Activated naive CD8-positive, alpha-beta T cell treated with anti-CD3 and anti-CD28 coated beads, Interleukin-2, amount 10 ng/mL, durations not matched to agents 7 days and 5 days (primary cell): ENCODE measurements at places on chromosomes 12 and 14.

DNA sequence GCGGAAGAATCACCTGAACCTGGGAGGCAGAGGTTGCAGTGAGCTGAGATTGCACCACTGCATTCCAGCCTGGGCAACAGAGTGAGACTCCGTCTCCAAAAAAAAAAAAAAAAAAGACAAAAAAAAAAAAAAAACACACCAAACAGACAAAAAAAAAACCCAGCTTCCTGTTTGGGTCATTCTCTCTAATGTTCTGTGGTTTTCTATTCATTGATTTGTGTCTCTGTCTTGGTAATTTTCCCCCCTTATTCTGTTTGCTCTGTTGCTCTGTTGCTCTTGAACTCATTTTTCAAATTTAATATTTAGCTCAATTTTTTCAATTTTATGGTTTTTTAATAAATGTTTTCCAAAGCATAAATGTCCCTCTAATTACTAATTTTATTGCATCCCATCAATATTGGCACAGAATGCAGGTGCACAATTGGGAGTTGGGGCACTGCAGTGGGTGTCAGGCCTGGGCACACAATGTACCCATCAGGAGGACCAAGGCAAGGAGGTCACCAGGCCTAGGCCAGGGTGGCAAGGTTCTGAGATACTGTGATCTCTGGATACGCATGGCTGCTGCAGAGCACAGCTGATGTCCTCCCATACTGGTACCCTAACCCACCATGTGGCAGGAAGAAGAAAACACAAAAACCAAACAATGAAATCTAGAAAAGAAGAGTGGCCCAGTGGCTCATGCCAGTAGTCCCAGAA is 8.0 kb upstream of the GNPTAB start:
- no peak for DNase-seq

GRCh38 chr12:96409731-96410130 is 9.5 kb upstream of the CDK17 start:
- DNase-seq: no peak

DNA sequence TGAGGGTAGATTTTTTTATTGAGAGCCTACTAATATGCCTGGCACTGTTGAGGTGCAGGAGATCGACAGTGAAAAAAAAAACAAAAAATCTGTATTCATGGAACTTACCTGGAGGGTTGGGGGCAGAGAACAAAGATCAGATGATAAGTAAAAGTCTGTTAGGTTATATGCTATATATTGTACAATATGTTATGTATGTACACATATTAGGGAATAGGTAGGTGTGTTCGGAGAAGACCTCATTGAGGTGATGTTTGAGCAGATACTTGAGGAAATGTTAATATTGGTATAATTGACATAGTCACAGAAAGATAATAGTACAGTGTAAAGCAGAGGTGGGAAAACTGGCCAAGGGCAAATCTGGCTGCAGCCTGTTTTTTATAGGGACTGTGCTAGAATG is 5.6 kb downstream of the ARF6 start:
- no peak for DNase-seq

DNA sequence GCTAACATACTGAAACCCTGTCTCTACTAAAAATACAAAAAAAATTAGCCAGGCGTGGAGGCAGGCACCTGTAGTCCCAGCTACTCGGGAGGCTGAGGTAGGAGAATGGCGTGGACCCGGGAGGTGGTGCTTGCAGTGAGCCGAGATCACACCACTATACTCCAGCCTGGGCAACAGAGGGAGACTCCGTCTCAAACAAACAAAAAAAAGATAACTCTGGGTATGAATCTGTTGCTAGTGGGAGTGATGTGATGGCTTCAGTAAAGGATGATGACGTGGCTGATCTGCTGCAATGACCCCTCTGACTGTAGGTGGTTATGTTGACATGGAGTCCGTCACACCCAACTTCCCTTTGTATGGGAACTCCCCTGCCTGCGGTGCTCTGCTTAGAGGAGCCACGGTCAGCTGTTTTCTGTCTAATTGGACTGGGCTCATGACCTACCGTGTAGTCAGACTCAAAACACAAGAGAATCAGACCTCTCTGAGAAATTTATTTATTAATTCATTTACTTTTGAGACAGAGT is 59.1 kb upstream of the MED13L start:
- no peak for DNase-seq

GRCh38 chr12:119840582-119840981 is 36.5 kb downstream of the CIT start:
- DNase-seq: no peak

GRCh38 chr12:103387385-103387784 is 108.4 kb downstream of the C12orf42 start:
- no peak for DNase-seq

GRCh38 chr12:56300644-56301464 is 724 bp upstream of the CS start:
- no peak for DNase-seq

DNA sequence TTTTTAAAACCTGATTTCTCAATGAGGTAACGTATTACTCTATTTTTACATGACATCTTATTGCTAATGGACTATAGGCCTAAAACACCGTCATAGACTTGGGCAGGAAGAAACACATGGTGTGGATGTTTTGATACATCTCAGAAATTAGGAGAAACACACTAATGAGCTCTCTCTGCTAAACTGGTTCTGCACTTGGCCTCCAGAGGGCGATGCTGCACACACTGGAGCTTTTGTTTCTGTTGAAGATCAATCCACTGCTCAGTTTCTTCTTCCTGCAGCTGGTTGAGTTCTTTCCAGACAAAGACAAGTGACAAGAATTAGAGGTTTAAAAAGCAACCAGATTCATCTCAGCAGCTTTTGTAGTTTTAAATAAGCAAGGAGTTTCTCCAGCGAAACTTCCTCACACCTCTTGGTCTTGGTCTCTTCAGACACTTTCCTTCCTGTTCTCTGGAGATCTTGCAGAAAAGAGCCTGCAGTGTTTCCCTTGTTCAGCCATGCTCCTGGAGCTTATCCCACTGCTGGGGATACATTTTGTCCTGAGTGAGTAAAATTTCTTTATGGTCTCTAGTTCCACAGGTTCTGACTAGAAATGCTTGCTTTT is 178.5 kb upstream of the OR4E1 start:
- DNase-seq: peak; percentile 73

DNA sequence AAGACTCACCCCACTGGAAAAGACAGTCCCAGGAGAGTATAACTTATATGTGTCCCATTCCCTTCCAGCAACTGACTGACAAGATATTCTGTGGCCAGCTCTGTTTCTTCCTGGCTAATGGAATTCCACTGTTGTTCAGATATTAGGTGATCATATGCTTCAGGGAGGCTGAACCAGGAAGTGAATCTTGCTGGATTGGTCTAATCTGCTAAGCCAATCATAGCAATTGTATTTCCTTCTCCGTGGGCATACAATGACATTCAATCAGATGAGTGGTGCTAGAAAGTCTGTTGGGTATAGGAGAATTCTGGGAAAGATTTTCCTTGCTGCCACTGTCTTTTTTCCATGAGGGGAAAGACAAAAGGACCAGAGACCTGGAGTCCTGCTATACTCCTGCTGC is 12.1 kb downstream of the PYGL start:
- no peak for DNase-seq

- no peak for DNase-seq
Observed at GRCh38 chr14:105858676-105859025, 332.3 kb downstream of the TMEM121 start.

DNA sequence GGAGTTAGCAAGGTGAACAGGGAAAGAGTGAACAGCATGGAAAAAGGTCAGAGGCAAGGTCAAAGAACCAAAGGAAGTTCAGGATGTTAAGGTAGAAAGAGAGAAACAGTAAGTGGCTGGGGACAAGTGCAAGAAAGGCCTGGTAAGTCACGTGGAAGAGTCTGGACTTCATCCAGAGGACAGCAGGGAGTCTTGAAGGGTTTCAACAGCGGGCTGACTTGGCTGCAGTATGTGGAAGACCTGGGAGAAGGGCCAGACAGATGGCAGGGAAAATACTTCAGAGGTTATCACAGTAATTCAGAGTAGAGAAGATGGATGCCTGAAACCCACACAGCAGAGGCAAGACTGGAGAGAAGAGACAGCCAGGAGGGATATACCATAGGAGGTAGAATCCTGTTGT is 34.0 kb downstream of the CIT start:
- DNase-seq: no peak

DNA sequence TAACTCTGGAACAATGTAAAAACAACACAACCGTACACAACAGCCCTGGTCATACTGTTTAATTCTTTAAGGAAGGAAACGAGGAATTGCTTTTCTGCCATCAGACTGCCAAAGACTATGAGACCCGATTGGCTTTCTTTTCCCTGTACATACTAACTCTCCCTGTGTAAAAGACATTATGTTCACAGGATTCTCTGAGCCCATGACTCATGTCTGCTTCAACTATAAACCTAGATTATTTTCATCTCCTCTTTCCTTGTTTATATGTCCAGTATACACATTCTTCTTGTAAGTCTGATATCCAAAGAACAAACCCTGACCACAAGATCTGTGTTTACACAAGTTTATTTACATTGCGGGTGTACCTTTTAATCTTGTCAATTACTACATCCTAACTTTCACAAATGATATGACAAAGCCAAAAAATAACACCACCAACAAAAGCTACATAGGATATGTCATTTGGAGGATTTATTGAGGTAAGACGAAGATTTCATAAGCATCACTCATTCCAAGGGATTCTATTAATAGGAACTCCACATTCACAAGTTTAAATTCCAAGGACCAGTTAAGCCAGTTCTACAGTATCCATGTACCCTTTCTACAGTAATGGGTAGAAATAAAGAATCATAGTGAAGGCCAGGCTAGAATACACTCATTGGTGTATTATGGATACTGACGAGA is 67.3 kb downstream of the STXBP6 start:
- no peak for DNase-seq

DNA sequence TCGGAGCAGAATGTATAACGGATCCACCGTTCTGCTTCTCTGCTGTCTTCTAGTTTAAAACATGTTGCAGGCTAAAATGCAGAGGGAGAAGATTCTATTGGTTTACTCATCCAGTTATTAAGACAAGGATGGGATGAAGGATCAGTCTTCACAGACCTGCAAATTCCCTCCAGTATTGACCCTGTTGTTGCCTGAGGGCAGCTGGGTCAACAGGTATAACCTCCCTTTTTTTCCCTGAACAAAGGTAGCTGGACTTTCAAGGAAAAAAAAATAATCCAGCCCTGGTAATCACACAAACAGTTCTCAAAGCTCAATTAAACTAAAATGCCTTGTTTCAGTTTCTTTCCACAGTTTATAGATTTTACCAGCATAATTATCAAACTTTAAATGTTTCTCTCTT is 480.6 kb downstream of the ZFP36L1 start:
- no peak for DNase-seq

GRCh38 chr12:65943388-65944137 is 119.3 kb downstream of the HMGA2 start:
- DNase-seq: no peak

DNA sequence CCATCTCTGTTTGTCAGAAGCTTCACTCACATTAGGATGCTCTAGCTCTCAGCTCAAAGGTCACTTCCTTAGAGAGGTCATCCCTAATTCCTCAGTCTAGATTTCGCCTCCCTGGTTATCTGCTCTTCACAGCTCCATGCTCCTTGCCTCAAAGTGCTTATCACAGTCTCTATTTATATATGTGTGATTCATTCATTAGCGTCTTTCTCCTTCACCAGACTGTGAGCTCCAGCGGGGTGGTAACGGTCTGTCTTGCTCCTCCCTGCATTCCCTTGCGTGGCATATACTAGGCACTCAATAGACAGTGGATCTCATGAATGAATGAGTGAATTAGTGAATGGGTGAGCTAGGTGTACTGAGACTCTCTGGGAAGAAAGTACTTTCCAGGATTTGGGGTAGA is 6.9 kb downstream of the SYNDIG1L start:
- no peak for DNase-seq

DNA sequence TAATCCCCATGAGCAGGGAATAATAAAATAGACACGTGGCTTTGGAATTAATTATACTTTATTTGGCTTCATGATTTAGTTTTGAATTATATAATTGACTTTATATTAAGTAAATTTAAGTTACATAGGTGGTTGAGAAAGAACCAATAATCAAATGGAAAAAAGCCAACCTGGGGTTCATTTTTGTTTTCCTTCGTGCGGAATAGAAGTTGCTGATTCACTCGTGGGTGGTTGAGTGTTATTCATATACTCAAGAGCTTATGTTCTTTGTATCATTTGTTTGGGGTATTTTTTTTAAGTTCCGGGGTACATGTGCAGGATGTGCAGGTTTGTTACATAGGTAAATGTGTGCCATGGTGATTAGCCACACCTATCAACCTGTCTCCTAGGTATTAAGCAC is 58.0 kb downstream of the ZNF664 start:
- no peak for DNase-seq

DNA sequence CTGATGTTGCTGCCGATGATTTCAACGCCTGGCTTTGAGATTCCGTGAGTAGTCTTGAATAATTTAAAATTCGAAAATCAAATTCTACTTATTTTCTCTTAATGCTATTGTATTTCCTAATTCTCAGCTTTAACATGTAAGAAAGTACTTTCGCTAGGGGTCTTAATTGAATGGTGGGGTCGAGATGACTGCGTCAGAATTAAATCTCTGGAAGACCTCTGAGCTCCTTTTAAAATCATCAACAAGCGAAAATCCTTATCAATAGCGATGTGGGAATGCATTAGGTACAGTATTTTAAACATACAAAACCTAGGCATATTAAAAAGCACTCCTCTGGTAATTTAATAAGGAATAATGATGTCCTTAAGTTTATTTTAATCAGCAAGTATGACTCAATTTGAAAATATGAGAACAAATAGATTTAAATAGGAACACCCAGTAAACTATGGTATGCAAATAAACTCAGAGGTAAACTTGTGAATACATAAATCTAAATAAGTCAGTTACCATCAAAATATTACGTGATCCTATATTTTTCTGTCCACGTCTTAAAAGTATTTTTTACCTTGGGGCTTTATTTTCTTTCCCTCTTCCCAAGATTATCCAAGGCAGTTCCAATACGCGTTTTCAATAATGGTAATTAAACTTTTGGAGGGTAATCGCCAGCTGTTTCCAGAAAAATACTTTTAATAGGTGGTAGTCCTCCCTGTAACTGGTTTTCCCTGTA is 1.4 kb downstream of the FOXA1 start:
- DNase-seq: no peak

DNA sequence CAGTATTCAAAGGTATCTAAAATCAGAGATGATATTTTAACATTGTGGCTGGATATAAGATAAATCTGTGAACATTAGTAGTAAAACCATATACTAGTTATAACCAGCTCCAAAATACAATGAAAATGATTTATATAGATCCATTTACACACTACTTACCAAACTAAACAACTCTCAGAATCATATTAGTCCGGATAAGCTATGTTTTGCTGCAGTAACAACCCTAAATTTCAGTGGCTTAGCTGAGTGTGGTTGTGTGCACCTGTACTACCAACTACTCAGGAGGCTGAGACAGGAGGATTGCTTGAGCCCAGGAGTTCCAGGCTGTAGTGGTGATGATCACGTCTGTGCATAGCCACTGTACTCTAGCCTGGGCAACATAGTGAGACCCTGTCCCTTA is 23.8 kb downstream of the ZDHHC17 start:
- DNase-seq: no peak
